Fibroblast of the aortic adventitia (primary cell): ENCODE measurements at places on chromosomes 12 and 14. TPM values are rescaled to one million over a fixed set of nuclear protein-coding genes. Genes with fewer than 3 reads are reported as not detected.

Gene ARMH4
- total RNA-seq: 4.2 and 13.2 TPM in 2 replicates

Gene OR6C2
- not detected in 2 replicates for total RNA-seq

Gene ASIC1
- 4.9 and 5.2 TPM in 2 replicates for total RNA-seq

Gene ACSM4
- total RNA-seq: not detected in 2 replicates

Gene DUSP6
- total RNA-seq: 17.1 and 33.9 TPM in 2 replicates

Gene PTHLH
- total RNA-seq: 1.6 and 4.3 TPM in 2 replicates

Gene AKAP6
- total RNA-seq: 0.33 and 2.2 TPM in 2 replicates

Gene SLCO1B1
- not detected in 2 replicates for total RNA-seq

Gene KRT4
- not detected in 2 replicates for total RNA-seq

Gene KRT72
- not detected in 2 replicates for total RNA-seq

Gene BBS10
- 4.3 and 21.3 TPM in 2 replicates for total RNA-seq

Gene SPSB2
- total RNA-seq: 3.3 and 8.0 TPM in 2 replicates

Gene CAPZA3
- total RNA-seq: not detected in 2 replicates

Gene LRCOL1
- total RNA-seq: not detected in 2 replicates

Gene PRH2
- total RNA-seq: not detected in 2 replicates

Gene PTPRR
- total RNA-seq: 1.4 TPM in 1 of 2 replicates, not detected in the other
